ENCODE measurements at places on chromosomes 12 and 14. TPM values are rescaled to one million over a fixed set of nuclear protein-coding genes. Genes with fewer than 3 reads are reported as not detected.

DNA sequence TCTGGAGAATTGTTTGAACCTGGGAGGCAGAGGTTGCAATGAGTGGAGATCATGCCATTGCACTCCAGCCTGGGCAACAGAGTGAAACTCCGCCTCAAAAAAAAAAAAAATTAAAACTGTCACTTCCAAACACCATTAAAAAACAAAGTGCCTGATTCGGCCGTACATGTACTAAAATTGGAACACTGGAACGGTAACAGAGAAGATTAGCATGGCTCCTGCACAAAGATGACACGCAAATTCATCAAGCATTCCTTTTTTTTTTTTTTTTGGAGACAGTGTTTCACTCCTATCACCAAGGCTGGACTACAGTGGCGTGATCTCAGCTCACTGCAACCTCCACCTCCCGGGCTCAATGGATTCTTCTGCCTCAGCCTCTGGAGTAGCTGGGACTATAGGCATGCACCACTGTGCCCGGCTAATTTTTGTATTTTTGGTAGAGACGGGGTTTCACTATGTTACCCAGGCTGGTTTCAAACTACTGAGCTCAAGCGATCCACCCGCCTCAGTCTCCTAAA, 40.2 kb upstream of the SINHCAF start:
- no peak overlapping the region for H3K4me3 ChIP-seq
- no peaks in the 10 kb centered on the region for H3K27me3 ChIP-seq
- no peak for DNase-seq
- H3K4me1 ChIP-seq: no peaks in the 10 kb centered on the region
- H3K27ac ChIP-seq: no peak overlapping the region
- no peaks in the 10 kb centered on the region for H3K36me3 ChIP-seq

DNA sequence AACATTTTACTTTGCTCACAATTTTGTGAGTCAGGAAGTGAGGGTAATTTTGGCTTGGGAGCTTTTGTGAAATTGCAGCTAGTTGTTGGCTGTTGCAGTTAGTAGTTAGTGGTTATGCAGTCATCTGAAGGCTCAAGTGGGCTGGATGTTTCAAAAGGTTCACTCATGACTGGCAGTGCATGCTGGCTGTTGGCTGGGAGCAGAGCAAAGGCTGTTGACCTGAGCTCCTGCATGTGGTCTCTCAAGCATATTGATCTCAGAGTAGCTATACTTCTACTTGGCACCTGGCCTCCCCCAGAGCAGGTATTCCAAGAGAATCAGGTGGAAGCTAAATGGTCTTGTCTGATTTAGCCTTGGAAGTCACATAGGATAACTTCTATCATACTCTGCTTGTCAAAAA, 414.1 kb upstream of the STXBP6 start:
- H3K27ac ChIP-seq: no peak overlapping the region
- H3K4me1 ChIP-seq: no peaks in the 10 kb centered on the region
- H3K4me3 ChIP-seq: no peak overlapping the region
- no peaks in the 10 kb centered on the region for H3K27me3 ChIP-seq
- no peak for DNase-seq

DNA sequence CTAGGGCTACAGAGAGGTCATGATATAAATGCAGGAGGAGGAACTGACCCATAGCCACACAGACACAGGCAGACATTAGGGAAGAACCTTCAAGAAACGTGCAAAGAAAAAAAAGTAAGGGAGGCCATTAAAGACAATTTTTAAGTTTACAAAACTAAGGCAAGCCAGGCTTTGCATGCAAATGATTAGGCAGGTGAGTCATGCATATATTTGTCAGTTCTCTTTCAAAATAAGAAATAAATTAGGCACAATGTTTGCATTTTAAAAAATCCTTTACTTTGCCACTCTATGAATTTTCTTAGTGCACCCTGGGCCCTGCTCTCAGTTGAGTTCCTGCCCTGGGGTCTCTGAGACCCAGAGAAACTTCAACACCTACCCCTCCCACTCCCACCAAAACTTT, 75.0 kb downstream of the PRMT8 start:
- no peak overlapping the region for H3K4me3 ChIP-seq
- no peak overlapping the region for H3K27ac ChIP-seq
- no peaks in the 10 kb centered on the region for H3K36me3 ChIP-seq
- H3K4me1 ChIP-seq: no peaks in the 10 kb centered on the region
- no peaks in the 10 kb centered on the region for H3K27me3 ChIP-seq

- DNase-seq: no peak
- H3K36me3 ChIP-seq: no peaks in the 10 kb centered on the region
- H3K27ac ChIP-seq: no peak overlapping the region
- H3K4me3 ChIP-seq: no peak overlapping the region
Observed at GRCh38 chr12:12665194-12665593, 30.8 kb downstream of the GPR19 start.

The MYH6 gene
- total RNA-seq: 0.05 TPM

GRCh38 chr14:61281186-61281947, at the start of gene TMEM30B:
Gene TMEM30B (minus strand): TSS chr14:61281338. CDS start chr14:61281147, 191 bp downstream.
- H3K4me3 ChIP-seq: peak within 1 kb of the TSS; percentile 46
- peaks cover 6% of the 10 kb centered on the region for H3K4me1 ChIP-seq
- H3K36me3 ChIP-seq: no peaks in the 10 kb centered on the region
- H3K27me3 ChIP-seq: peaks cover 25% of the 10 kb centered on the region
- no peak for DNase-seq

The HRK gene
- 3.1 TPM for total RNA-seq

DNA sequence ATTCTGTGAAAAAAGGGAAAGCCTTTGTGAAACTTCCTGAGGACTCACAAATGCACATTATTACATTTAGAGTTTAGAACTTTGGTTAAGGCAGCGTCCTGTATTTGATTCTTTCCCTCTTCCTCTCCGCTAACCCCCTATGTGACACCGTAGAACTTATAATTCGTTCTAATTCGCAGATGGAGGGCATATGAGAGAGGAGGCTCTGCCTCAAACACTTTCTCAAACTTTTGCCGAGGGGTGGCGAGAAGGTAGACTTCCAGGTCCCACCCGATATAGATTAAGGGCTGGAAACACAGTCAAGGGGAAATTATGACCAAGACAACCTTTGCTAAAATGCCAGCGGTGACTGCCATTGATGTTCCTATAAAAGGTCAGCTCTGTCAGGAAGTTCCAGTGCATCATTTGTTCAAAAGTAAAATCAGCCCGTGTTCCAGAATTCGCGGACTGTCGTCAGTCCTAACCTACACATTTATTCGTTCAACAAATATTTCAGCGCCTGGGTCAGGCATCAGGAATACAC, 904 bp upstream of the PAPOLA start:
- H3K4me3 ChIP-seq: peak overlapping the region; percentile 89
- H3K36me3 ChIP-seq: no peaks in the 10 kb centered on the region
- H3K4me1 ChIP-seq: peaks cover 19% of the 10 kb centered on the region
- no peak overlapping the region for H3K27ac ChIP-seq
- peak; percentile 6 for DNase-seq

- no peak for DNase-seq
- no peaks in the 10 kb centered on the region for H3K36me3 ChIP-seq
- no peaks in the 10 kb centered on the region for H3K4me1 ChIP-seq
- H3K4me3 ChIP-seq: no peak overlapping the region
Observed at GRCh38 chr12:84857525-84858208, 54.9 kb downstream of the SLC6A15 start.

The DDX23 gene
- total RNA-seq: 96.6 TPM

The FLVCR2 gene
- 1.9 TPM for total RNA-seq

Data from thymus (tissue), 14 donors.